ENCODE measurements at places on chromosomes 3 and 15. TPM values are rescaled to one million over a fixed set of nuclear protein-coding genes. Genes with fewer than 3 reads are reported as not detected.

ARHGEF3 gene
- total RNA-seq, result 26.1 TPM

FSTL1 gene
- 32.2 TPM for total RNA-seq

HRG gene
- total RNA-seq, result not detected

PP2D1 gene
- not detected for total RNA-seq

SEMA7A gene
- 21.6 TPM for total RNA-seq

UCN2 gene
- not detected for total RNA-seq

PLA2G4D gene
- under 0.01 TPM for total RNA-seq

OXNAD1 gene
- 15.5 TPM for total RNA-seq
